ENCODE measurements at places on chromosomes 7 and 10. TPM values are rescaled to one million over a fixed set of nuclear protein-coding genes. Genes with fewer than 3 reads are reported as not detected.
A peak's percentile ranks its signal among the peaks of the same experiment; 100 is the strongest.

ZNF92 gene
- 3.3 TPM for polyA plus RNA-seq

STEAP1B gene
- polyA plus RNA-seq, result 0.44 TPM

COL26A1 gene
- not detected for polyA plus RNA-seq

MMRN2 gene
- polyA plus RNA-seq, result 22.5 TPM

PON1 gene
- 0.07 TPM for polyA plus RNA-seq

DNA sequence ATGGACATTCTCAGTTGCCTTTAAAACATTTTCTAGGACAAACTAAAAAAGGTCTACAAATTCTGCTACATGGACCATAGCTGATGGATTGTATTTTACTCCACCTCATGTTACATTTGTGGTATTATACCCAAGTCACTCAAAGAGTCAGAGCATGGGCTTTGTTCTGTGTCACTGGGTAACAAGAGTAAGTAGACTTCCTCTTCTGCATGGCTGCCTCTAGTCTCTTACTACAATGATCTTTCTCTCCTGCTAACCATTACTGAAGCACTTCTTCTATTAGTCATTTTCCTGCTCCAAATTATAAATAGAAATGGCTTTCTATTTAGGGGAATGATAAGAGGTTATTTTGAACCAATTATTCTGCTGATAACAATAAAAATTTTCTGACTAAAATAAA is 727.4 kb upstream of the NRP1 start:
- no peaks in the 10 kb centered on the region for H3K36me3 ChIP-seq
- H3K4me1 ChIP-seq, result no peaks in the 10 kb centered on the region
- no peak overlapping the region for H3K4me3 ChIP-seq
- no peak for DNase-seq
- no peaks in the 10 kb centered on the region for H3K27me3 ChIP-seq

GRCh38 chr10:116688241-116688711 is 54.1 kb downstream of the HSPA12A start:
- H3K27ac ChIP-seq, result peak overlapping the region; percentile 2
- no peak for DNase-seq
- H3K36me3 ChIP-seq, result no peaks in the 10 kb centered on the region
- no peaks in the 10 kb centered on the region for H3K27me3 ChIP-seq

- H3K4me1 ChIP-seq, result peaks cover 14% of the 10 kb centered on the region
- H3K27me3 ChIP-seq, result peaks cover 34% of the 10 kb centered on the region
- DNase-seq, result no peak
- no peaks in the 10 kb centered on the region for H3K36me3 ChIP-seq
These were observed 2.6 kb upstream of the TMEM130 start for GRCh38 chr7:98872328-98872924.

DNA sequence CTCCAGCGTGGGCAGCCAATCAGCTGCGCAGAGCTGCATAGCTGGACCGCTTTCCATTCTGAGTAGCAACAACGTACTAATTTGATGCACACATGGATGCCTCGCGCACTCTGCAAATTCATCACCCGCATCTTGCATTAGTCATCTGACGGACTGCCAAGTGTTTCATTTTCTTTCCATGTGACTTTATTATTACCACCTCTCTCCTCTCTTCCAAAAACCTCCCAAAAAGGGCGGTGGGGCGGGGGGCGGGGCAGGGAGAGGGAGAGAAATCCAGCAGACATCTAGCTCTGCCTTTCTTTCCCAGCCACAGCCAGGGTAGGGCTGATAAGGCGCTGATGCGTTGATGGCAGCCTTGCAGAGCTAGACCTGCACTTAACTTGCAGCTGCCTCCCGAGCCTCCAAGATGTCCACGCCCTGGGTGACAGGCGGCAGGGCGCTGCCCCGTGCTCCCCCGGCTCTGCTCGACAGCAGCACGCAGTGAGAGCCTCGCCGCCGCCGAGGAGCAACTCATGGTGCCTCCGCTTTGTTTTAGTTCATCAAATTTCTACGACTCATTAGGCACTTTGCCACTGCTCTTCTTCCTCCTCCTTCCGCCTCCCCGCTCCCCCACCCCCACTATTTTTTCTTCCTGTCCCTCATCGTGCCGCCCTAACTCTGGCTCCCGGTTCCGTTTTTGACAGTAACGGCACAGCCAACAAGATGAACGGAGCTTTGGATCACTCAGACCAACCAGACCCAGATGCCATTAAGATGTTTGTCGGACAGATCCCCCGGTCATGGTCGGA is 147.3 kb downstream of the CELF2 start:
- DNase-seq, result peak; percentile 67
- H3K27ac ChIP-seq, result peak overlapping the region; percentile 91
- peak overlapping the region; percentile 60 for H3K4me3 ChIP-seq
- no peaks in the 10 kb centered on the region for H3K36me3 ChIP-seq
- H3K27me3 ChIP-seq, result no peaks in the 10 kb centered on the region

DNA sequence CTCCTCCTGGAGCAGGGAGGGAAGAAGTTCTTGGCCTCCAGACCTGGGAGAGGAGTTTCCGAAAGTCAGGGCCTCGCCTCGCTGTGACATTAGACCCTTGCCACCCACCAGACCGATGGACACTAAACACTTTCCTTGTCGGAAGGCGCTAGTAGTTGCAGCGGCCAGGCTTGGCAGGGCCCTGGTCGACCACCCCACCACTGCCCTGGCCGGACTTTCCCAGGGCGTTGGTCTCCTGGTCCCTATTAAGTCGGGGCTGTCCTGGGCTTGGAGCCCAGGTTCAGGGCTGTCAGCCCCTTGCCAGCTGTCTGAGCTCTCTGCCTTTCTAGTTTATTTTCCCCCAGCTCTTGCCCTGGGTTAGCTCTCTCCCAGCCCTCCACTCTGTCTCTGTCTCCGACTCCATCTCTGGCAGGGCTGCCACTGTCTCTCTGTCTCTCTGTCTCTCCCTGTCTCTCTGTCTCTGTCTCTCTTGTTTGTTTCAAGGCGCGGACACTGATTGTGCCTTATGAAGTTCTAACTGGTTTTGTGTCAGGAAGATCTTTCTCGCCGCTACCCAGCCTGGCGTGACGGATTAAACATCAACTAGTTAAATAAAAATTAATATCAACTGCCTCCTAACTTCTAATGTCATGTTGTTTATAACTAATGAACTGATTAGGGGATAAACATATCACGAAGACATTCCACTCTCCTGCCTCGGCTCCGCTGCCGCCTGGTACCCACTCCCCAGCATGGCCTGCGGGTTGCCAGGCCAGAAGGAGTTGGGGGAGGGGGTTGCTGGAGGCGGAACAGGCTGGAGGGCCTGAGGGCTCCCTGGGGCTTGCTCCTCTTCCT is 13.8 kb upstream of the PAX2 start:
- H3K36me3 ChIP-seq, result no peaks in the 10 kb centered on the region
- H3K27me3 ChIP-seq, result peaks cover 100% of the 10 kb centered on the region
- no peak for DNase-seq
- H3K4me3 ChIP-seq, result no peak overlapping the region
- H3K27ac ChIP-seq, result no peak overlapping the region

GRCh38 chr10:36157486-36157885 is 515.4 kb upstream of the FZD8 start:
- H3K36me3 ChIP-seq, result no peaks in the 10 kb centered on the region
- no peak overlapping the region for H3K4me3 ChIP-seq

DNA sequence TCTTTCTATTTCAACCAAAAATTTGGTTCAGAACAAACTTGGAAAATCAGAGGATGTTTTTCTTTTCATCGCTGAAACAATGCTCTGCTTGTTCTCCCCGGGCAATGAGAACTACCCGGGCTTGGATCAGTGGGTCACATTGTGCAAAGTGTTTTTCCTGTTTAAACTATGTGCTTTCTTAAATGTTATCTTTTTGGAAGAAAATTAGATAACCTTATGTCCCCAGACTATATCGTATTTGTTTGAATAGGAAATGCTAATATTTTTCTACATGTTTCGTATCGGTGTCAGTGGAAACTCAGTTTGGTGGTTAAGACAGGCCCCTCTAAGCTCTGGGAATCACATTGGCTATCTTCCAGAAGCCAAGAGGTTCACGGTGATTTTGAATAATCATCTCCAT is 319.5 kb upstream of the NFE2L3 start:
- H3K4me1 ChIP-seq, result no peaks in the 10 kb centered on the region
- H3K36me3 ChIP-seq, result no peaks in the 10 kb centered on the region
- no peak overlapping the region for H3K4me3 ChIP-seq
- H3K27me3 ChIP-seq, result no peaks in the 10 kb centered on the region
- H3K27ac ChIP-seq, result peak overlapping the region; percentile 66

DNA sequence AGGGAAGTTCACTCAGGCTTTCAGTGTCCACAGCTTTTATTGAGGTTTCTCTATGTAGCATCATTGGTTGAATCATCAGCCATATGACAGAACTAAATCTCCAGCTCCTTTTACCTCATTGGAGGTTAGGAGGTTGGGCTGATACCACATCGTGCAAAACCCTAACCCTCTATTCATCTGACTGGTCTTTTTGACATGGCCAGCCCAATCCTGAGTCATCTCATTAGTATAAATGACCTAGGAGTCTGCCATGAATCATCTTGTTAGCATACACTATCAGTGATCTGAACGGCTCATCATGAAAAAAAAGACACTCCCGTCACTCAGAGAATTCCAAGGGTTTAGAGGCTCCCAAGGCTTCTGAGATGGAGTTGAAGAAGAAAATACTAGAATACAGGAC is 669.8 kb upstream of the POT1 start:
- H3K4me3 ChIP-seq, result no peak overlapping the region
- H3K27me3 ChIP-seq, result no peaks in the 10 kb centered on the region
- DNase-seq, result no peak

DNA sequence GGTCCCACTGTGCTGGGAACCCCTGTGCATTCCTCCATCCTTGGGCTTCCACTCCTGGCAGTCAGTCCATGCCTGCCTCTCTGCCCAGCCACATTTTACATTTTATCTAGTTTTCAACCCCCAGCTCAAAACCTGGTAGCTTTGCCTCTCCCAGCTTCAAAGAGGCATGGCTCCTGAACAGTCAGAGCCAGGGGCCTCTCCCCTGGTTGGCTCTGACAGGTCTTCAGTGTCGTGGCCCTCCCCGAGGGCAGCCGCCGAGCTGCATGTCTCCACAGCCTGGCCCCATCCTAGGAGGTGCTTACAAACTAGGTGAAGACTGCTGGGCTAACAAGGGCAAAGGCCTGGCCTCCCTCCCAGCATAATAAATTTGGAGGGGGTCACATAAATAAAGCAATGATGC is 14.8 kb downstream of the COBL start:
- H3K36me3 ChIP-seq, result no peaks in the 10 kb centered on the region
- peak overlapping the region; percentile 39 for H3K27ac ChIP-seq
- H3K27me3 ChIP-seq, result no peaks in the 10 kb centered on the region
- peaks cover 11% of the 10 kb centered on the region for H3K4me1 ChIP-seq

- H3K36me3 ChIP-seq, result no peaks in the 10 kb centered on the region
- no peak for DNase-seq
- no peak overlapping the region for H3K27ac ChIP-seq
These were observed 109.6 kb upstream of the FAM20C start for GRCh38 chr7:82757-83155.

GRCh38 chr10:91220954-91221675 is 652 bp downstream of the PCGF5 start:
- no peaks in the 10 kb centered on the region for H3K4me1 ChIP-seq
- H3K27me3 ChIP-seq, result no peaks in the 10 kb centered on the region
- DNase-seq, result no peak
- H3K27ac ChIP-seq, result peak overlapping the region; percentile 91
- H3K36me3 ChIP-seq, result peaks cover 21% of the 10 kb centered on the region

DNA sequence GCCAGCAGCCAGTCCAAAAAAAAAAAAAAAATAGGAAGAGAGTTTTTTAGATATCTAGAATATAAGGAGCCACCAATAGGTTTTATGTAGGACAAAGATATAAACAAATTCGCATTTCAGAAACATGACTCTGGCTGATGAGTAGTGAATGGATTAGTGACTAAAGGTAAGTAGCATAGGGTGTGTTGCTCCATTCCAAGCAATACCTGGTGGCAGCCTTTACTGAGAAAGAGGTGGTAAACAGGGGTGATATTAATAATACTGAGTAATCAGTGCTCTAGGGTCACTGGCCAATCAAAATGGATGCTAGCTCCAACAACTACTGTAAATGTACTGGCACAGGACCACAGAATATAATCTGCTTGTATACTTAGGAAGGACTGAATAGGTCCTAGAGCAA is 45.5 kb upstream of the RAB11FIP2 start:
- H3K4me3 ChIP-seq, result no peak overlapping the region
- DNase-seq, result no peak
- H3K36me3 ChIP-seq, result no peaks in the 10 kb centered on the region
- no peaks in the 10 kb centered on the region for H3K4me1 ChIP-seq
- H3K27me3 ChIP-seq, result no peaks in the 10 kb centered on the region

DNA sequence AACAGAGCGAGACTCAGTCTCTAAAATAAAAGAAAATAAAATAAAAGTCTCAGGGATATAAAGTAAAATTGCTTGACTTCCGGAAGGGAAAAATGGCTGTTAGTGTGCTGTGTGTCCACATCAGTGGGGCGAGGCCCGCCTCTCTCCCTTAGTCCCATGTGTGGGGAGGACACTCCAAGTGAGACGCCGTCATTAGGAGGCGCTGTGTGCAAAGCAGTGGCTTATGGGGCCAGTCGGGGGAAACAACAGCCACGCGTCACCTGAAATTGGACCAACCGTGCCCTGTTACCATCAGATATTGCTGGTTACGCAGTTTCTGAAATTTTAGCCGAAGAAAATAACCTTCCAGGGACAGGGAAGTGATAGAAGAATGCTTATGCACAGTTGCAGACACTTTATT is 15.8 kb downstream of the SFXN4 start:
- peaks cover 90% of the 10 kb centered on the region for H3K36me3 ChIP-seq
- no peaks in the 10 kb centered on the region for H3K27me3 ChIP-seq
- H3K4me1 ChIP-seq, result no peaks in the 10 kb centered on the region
- H3K4me3 ChIP-seq, result no peak overlapping the region
- DNase-seq, result no peak

- DNase-seq, result no peak
- H3K4me3 ChIP-seq, result no peak overlapping the region
- no peaks in the 10 kb centered on the region for H3K36me3 ChIP-seq
- no peaks in the 10 kb centered on the region for H3K27me3 ChIP-seq
- no peaks in the 10 kb centered on the region for H3K4me1 ChIP-seq
- no peak overlapping the region for H3K27ac ChIP-seq
These were observed 110.8 kb upstream of the PPP2R2D start for GRCh38 chr10:131790021-131790420.

GRCh38 chr7:45084336-45084735 is 4.4 kb downstream of the NACAD start:
- no peaks in the 10 kb centered on the region for H3K27me3 ChIP-seq
- DNase-seq, result no peak
- H3K4me1 ChIP-seq, result no peaks in the 10 kb centered on the region
- no peaks in the 10 kb centered on the region for H3K36me3 ChIP-seq
- H3K4me3 ChIP-seq, result no peak overlapping the region
